Neural crest cell (in vitro differentiated cells): ENCODE measurements at places on chromosomes 7 and 10. TPM values are rescaled to one million over a fixed set of nuclear protein-coding genes. Genes with fewer than 3 reads are reported as not detected.

- no peak for DNase-seq
These were observed 73.1 kb downstream of the CDC123 start for GRCh38 chr10:12269056-12269455.

Gene CHN2
- 15.4 and 15.9 TPM in 2 replicates for total RNA-seq

DNA sequence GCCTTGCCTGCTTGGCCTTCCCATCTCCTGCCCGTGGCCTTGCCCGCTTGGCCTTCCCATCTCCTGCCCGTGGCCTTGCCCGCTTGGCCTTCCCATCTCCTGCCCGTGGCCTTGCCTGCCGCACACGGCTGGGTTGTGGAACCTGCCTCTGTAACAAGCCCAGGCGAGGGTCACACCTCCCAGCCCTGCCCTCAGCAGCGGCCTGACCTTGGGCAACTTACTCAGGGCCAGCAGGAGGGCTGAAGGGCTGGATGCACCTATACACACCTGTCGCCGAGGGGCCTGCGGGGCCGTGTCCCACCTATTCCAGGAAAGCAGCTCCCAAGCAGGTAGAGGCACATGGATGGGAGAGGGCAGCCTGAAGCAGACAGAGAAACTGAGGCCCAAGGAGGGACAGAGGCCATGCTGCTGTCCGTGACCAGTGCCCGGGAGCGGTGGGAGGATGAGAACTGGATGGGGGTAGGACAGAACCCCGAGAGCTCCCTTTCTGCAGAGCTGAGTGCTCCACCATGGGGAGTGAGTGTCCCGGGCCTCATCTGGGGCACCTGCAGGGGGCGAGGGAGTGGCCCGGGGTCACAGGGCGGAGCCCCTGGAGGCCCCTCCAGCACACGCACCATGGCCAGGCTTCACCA lies 277.6 kb downstream of the ELFN1 start:
- DNase-seq, result no peak

DNA sequence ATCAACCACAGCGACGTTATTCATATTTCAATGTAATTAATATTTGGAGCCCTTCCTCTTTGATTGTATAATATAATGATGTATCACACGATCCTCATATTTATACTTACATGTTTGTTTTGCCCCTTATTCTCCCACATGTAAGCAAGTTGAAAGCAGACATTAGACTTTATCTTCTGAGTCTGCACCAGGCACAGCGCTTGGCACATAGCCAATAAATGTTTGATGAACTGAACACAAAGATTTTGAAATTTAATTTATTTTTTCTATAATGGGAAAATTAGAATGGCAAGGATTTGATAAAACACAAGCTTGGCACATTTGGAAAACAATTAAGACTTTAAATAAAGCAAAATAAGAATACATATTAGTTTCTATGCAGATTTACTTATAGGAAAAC lies 31.6 kb downstream of the ZFAND4 start:
- no peak for DNase-seq

DNA sequence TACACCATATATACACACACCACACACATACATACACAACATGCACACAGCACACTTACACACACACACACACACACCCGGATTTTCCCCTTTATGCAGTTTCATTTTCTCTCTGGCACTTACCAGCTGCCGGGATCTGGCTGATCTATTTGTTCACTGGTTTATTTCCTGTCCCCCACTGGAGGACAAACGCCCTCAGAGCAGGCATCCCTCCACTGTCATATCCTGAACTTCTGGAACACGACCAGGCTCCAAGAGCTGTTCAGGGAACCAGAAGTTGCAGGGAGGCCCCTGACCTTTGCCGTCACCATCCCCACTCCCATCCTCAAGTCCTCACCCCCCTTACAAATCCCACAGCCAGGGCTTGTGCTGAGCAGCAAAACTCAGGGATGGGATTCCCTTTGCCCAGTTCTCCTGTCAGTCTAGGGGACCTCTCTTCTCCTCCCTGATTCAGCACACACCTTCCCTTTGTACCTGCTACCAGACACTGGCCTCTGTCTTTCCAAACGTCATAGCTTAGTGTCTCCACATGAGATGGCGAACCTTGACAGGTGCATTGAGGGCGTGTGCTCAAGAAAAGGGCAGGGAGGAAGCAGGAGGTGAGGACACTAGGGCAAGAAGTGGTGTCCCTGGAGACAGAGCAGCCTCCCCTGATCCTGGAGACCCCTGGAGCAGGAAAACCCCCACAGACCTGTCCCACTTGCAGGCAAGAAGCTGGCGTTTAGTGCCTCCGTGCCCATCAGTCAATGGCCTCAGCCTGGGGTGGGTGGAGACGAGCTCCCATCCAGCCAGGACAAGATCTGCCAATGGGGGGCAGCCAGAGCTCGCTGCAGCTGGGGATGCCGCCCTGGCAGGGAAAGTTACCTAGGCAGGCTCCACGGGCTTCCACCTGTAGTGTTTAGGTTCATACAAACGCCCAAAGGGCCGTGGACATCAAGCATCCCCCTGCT lies 12.7 kb upstream of the DOCK1 start:
- DNase-seq, result no peak

GRCh38 chr10:93177511-93177910 lies 103.8 kb downstream of the CYP26A1 start:
- DNase-seq, result no peak
